Stimulated activated CD4-positive, alpha-beta T cell treated with anti-CD3 and anti-CD28 coated beads, Interleukin-4, amount 100 ng/mL, for 4 hours (primary cell): ENCODE measurements at places on chromosomes 3 and 15.

GRCh38 chr3:110381992-110382391 lies 689.6 kb upstream of the NECTIN3 start:
- no peak for DNase-seq

DNA sequence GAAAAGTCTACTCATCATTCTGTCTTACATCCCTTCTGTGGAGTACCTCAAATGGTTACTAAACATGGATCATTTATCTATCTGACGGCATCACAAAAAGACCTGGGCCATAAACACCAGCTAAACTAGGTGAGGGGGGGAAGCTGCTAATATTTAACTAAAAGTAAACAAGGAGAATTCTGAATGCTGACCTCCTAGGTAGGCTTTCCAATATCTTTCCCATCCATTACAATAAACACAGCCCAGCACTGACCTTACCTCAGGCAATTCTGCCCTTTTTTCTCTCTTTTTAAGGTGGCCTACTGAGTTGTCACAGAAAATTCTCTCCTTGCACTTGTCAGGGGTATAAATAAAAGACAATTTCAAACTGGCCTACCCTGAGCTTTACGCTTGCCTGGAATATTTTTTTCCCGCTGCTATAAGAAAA lies 33.1 kb downstream of the USF3 start:
- no peak for DNase-seq

DNA sequence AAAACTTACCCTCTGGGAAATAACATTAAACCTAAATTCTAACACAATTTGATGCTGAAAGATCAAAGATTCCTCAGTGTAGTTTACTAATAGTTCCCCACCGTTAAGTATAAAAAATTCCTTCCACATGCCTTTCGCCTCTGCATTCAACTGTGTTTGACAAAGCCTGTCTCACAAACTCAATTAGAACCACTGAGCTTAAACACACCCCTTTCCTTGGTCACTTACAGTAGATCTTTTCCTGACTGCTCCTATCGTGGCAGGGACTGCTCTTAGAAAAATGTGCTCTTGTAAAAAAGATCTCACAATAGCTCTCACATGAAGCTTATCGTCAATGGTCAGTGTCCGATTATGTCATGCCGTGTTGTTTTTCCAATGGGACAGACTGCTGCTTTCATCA lies 8.9 kb upstream of the KBTBD8 start:
- no peak for DNase-seq

- no peak for DNase-seq
These were observed 2.9 kb upstream of the CLN6 start for GRCh38 chr15:68232449-68232848.

DNA sequence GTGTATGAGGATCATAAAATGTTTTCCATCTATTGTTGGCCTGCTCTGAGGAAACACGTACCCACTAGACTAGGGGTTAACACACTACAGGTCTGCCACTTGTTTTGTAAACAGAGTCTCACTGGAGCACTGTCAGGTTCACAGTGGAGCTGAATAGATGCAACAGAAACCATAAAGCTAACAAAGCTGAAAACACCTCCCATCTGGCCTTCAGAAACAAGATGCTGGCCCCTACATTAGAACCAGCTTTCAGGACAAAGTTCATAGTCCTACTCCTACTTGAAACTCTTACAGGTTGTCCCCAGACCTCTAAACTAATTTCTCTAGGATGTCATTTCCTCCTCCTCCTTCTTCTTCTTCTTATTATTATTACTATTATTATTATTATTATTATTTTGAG lies 42.3 kb downstream of the SNX4 start:
- no peak for DNase-seq
